MCF 10A (cell line): ENCODE measurements at places on chromosomes 16 and 17.

DNA sequence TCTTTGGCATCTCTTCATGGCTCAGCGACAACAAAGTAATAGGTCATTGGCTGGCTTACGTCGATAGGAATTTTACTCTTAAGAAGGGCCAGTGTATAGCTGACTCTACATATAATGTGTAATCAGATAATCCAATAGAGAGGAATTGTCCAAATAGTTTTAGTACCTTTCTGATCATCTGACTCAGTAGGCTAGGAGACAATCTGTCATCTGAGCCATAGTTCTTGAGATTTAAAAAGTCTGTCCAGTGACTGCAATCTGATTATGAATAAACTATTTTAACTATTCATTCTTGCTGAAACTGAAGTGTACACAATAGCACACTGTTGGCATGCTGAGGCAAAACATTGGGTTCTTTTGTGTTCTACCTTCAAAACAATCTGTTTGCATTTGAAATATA is 21.4 kb upstream of the NOL11 start:
- DNase-seq: no peak

- DNase-seq: peak; percentile 20
Measured at GRCh38 chr16:71214746-71215381, 15.7 kb downstream of the HYDIN start.

GRCh38 chr17:69679829-69680228 is 265.3 kb downstream of the MAP2K6 start:
- no peak for DNase-seq

- DNase-seq: peak; percentile 49
Measured at GRCh38 chr16:71311553-71312158, 22.5 kb upstream of the CMTR2 start.

DNA sequence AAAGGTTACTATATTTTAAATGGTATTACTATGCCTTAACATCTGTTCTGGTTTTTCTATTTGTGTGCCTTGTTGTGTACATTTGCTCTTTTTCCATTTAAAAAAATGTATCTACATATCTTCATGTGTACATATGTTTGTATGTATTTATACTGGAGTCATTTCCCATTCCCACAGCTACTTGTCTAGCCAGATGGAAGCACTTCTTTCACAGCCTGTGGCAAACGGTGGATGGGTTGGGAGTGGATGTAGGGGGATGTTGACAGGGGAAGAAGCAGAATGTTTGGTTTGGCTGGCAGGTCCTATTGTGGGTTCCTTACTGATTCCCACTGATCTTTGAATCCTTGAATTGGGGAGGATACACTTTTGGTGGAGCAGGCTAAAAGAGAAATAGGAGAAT is 93.6 kb upstream of the CNTNAP4 start:
- DNase-seq: no peak

GRCh38 chr16:30401768-30402425 is 5.5 kb upstream of the ZNF771 start:
- no peak for DNase-seq

- no peak for DNase-seq
Measured at GRCh38 chr17:13569398-13570123, 32.2 kb downstream of the HS3ST3A1 start.

DNA sequence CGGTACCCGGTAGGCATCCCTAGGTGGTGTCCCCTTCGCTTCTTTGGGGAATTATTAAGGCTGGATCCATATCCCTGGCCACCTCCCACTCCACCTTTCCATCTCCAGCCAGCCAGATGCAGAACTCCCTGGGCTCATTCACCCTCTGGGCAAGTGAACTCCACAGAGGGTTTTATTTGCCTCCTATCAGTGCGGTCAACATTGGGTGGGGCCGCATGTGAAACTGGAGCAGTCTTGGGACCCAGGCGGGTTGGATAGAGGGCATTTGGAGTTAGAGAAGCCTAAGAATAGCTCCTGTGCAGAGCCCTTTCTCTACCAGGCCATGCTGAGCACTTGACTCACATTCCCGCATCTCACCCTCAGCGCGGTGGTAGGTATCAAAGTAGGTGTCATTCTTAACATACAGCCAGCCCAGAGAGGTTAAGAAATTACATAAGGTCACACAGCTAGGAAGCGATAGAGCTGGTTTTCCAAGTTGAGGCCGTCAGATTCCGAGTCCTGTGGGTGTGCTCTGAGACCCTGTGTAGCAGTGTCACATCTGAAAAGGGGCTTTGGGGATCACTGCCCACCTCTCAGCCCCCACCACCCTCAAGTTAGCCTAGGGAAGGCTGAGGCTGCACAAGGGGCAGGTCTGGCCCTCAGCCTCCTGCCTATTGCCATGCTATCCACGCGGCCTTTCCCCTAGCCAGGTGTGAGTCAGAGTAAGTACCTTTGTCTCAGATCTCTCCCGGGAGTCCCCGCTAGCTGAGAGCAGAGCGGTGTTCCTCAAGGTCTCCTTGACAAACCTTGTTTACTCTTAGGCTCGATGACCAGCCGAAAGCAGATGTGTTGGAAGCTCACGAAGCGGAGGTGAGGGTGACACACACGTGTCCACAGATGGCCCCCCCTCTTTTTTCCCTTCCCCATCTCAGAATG is 26.9 kb upstream of the LGALS9 start:
- no peak for DNase-seq
